ENCODE measurements at places on chromosomes 7 and 10. TPM values are rescaled to one million over a fixed set of nuclear protein-coding genes. Genes with fewer than 3 reads are reported as not detected.
A peak's percentile ranks its signal among the peaks of the same experiment; 100 is the strongest.

GRCh38 chr10:73159038-73159648 is 8.7 kb downstream of the ECD start:
- DNase-seq = no peak

Gene FAM13C
- 0.11 TPM for total RNA-seq

Gene HECW1
- not detected for total RNA-seq

GRCh38 chr7:65317372-65317771 is 56.3 kb upstream of the ZNF92 start:
- no peak for DNase-seq

DNA sequence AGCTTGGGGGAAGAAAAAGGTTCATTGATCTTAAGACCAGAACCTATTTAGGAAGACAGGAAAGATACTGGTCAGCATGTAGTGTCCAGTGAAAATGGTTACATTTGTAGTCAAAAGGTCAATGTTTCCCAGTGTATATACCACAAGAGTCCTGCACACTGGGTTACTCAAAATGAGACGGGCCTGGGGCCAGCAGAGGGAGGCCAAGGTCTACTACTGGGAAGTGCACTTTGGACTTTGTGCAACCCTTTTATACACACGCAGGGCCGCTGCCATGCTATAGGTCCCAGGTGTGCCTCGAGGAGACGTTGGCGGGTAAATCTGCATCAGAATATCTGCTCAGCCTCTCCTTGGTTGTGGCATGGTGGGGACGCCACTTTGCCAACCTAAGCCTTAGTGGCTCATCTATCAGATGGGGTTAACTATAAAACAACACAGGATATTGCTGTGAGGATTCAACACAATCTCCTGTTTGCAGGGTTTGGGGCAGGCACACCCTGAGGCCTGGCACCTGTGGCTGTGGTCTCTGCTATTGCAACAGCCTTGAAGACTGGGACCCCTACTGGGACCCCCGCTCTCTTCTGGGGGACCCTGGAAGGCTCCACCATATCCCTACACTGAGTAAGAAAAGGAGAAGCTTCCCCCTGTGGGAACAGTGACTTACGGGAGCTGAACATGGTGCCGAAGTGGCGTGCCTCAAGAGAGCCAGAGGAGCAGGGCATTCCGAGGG is 19.7 kb downstream of the CLRN3 start:
- no peak for DNase-seq

DNA sequence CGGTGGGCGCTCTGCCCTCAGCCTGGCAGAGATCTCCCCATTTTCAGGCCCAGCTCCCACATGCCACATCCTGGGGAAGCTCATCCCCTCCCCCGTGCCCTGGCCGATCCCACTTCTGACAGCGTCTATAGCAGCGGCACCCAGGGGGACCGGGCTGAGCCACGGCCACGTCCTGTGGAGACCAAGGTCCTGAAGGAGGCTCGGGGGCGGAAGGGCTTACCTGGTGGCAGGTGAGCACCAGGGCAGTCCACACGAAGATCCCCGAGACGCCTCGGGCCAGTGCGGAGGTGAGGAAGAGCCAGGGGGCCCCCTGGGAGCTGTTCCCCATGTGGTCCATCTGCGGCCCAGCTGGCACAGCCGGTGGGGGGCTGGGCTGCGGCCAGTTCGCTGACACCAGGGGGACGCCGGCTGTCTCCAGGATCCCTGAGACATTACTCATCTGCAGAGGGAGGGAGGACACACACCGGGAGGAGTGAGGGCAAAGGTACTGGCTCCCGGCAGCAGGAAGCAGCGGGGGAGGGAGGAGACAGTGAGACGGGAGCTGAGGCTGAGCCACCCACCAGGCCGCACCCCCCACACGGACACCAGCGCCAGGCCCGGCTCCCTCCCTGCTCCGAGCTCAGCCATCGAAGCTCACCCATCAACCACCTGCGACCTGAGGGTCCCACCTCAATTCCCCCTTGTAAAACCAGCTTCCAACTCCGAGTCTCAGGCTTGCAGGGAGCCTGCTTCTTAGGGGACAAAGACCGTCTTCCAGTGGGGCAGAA is 776 bp downstream of the TMEM184A start:
- DNase-seq = no peak

DNA sequence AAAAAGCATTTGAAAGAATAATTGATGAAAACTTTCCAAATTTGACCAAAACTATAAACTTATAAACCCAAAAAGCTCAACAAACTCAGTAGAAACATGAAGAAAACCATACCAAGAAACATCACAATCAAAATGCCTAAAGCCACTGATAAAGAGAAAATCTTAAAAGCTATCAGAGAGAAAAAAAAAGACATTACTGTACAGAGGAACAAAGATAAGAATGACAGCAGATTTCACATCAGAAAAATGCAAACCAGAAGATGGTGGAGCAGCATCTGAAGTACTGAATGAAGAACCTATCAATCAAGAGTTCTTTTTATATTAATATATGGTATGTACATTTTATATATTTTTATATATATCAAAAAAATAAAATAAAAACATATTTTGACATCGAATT is 2.4 kb upstream of the GPAM start:
- DNase-seq = no peak

GRCh38 chr7:18003286-18003994 is 24.2 kb downstream of the PRPS1L1 start:
- DNase-seq = no peak

Gene AQP1
- total RNA-seq = 6.4 TPM

DNA sequence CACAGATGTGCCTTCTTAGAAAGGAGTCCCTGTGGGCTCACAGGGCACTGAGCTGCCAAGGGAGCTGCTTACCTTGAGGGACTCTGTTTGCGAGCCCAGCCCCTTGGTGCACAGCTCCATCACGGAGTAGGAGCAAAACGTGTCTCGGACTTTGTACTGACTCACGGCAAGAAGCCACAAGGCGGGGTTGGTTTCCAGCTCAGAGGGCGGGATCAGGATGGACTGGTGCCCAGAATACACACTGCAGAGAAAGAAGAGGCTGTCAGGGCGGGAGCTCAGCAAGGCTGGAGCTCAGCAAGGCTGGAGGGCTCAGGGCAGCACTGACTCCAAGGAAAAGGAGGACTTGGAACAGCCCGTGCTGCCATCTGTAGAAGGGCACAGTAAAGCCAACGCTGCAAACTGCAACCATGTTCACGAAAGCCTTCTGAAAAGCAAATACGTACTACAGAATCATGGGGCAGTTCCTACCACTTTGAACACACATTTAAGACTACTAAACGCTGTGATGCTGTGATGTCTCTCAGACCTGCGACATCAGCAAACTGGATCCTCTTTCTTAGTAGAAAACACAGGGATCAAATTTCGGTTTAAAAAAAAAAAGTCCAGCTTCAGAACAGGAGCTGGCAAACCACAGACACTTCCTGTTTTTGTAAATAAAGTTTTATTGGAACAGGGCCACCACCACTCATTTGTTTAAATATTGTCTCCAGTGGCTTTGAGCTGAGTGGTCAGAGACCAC is 194.3 kb downstream of the ZMYND11 start:
- DNase-seq = peak; percentile 51

All from pulmonary artery endothelial cell (primary cell).